Neural crest cell (in vitro differentiated cells): ENCODE measurements at places on chromosomes 12 and 14.

DNA sequence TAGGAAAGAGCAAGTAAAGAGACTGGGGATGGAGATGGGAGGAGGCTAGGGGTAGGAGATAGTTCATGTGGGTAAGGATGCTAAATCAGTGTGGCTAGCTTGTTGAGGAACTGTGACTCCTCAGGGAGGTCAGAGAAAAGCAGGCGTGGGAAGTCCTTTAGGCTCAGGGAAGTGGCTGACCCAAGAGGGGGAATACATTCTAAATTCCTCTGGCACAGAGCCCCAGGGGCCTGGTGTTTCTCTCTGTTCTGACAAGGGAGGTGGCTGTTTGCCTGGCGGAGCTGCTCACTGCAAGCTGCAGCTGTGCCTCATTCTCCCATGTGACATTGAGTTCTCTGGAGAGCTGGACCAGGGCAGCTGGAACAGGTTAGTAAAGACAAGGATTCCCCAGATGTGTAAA is 152.2 kb upstream of the SLC38A2 start:
- DNase-seq: no peak

DNA sequence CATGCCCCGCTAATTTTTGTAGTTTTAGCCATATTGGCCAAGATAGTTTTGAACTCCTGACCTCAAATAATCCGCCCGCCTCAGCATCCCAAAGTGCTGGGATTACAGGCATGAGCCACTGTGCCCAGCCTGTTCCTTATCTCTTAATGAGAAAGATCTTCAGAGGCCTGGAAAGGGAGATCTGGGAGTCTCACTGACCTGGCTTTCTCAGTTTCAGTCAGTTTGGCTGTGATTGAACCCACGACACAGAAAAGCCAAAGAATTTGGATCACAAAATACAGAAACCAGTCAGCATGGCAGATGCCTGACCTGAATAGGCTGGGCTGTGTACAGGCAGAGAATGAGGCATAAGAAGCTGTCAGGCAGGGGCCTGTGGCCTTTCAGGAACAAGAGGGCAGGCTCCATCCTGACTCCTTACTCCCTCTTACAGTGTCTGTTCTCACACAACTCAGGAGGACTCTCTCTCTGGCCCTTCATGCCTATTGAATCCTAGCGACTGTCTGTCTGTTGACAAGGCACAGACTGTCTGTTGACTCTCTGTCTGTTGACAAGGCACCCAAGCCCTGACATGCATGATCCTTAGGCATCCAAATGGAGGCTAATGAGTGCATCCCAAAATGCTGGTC is 366.5 kb upstream of the CCDC196 start:
- no peak for DNase-seq

DNA sequence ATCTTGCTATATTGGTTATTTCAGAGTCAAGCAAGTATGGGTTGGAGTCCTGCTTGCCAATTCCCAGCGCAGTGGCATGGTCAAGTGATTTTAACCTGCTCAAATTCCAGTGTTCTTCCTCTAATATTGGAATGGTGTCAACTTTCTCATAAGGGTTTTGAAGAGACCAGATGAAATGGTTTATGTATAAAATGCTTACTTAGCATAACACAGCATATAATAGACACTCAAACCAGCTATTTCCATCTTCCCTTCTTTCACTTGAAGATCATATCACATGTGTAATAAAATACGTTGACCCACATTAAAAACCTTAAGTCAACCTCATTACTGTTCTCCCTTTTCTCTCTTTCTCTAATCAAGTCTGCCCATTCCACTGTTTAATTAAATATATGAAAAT is 144.0 kb downstream of the NAV3 start:
- DNase-seq: no peak

DNA sequence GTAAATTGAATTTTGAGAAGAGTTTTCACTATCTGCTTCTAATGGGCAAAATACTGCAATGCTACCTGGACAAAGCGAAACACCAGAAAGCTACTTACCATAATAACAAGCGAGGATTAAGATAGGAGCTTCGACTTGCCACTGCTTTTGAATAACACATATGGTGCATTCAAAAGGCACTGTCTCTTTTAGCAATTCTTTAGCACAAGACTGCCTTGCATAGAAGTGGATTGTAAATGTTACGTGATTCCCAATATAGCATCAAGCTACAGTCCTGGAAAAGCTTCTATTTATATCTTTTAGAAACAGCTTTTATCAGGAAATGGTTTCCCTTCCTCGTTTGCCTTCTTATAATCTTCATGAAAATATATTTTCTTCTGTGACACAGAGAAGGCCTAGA is 258.7 kb upstream of the PDE3A start:
- DNase-seq: no peak

- DNase-seq: no peak
These were observed 63.0 kb upstream of the PRMT8 start for GRCh38 chr12:3427956-3428355.

- DNase-seq: no peak
These were observed 96.6 kb downstream of the SPTSSA start for GRCh38 chr14:34365309-34365915.

DNA sequence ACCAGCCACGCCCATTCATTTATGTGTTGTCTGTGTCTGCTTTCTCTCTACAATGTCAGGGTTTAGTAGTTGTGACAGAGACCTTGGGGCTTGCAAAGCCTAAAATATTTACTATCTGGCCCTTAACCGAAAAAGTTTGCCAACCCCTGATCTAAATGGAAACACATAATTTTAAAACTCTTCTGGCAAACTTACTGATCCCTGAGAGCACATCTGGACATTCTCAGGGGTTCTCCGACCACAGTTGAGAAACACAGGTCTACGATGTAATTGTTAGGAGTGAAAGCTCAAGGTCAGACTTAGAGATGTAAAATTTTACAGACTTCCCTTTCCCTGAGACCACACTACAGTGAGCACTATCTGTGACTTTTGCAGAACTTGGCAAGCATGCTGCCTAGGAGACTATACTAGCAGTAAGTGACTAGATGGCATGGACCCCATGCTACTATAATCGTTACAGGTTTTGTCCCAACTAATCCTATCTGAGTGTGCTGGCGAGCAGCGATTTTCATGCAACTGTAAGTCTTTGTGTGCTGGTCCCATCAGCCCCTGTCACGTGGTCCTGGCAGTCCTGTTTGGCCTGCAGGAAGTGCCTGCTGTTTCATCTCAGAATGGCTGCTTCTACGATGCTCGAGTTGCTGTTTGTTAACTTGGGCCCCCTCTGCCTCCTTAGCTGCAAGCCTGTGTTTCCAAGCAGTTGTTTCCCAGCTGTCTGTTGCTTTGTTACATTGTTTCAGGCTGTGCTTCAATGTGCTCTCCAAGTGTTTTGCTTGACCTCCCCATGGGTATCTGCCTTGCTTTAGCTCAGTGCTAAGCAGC is 21.6 kb downstream of the TMTC2 start:
- no peak for DNase-seq

- no peak for DNase-seq
These were observed 119.8 kb upstream of the SCAF11 start for GRCh38 chr12:46110223-46110611.

DNA sequence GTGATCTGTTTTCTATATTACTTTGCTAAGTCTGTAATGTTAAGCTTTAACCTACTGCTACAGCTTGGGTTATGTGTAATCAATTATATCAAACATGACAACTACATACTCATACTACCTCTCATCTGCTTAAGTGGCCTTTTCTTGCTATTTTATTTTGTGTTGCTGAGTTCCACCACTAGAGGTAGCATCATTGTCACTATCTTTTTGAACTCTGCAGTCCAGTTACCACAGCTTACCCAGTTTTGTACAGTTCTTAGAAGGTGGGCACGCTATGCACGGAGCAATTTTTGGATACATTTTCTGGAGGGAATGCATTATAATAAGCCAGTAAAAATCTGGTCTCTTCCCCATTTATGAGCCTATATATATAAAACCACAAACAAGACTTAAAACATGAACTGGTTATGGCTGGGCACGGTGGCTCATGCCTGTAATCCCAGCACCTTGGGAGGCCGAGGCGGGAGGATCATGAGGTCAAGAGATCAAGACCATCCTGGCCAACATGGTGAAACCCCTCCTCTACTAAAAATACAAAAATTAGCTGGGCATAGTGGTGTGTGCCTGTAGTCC is 48.5 kb downstream of the SAV1 start:
- no peak for DNase-seq

- no peak for DNase-seq
These were observed 3.6 kb downstream of the CFL2 start for GRCh38 chr14:34710744-34711143.

DNA sequence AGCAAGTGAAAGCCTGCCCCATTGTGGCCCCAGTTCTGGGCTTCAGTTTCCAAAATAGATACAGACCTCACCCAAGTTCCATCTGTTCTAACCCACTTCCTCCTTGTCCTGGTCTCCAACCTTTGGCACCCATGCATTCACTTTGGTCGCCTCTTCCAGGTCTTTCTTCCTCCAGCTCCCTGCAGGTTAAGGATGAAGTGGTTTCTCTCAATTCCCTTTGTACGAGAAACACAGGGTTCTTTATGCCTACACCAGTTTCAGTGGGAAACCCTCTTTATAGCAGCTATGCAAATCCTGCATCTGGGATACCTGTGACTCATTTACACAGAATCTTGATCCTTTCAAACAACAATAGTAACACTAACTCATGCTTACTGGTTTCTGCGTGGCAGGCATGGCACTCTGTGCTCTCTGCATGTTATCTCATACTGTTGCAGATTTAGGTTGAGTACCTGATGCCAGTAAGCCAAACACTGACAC is 110.6 kb upstream of the AMIGO2 start:
- DNase-seq: no peak

DNA sequence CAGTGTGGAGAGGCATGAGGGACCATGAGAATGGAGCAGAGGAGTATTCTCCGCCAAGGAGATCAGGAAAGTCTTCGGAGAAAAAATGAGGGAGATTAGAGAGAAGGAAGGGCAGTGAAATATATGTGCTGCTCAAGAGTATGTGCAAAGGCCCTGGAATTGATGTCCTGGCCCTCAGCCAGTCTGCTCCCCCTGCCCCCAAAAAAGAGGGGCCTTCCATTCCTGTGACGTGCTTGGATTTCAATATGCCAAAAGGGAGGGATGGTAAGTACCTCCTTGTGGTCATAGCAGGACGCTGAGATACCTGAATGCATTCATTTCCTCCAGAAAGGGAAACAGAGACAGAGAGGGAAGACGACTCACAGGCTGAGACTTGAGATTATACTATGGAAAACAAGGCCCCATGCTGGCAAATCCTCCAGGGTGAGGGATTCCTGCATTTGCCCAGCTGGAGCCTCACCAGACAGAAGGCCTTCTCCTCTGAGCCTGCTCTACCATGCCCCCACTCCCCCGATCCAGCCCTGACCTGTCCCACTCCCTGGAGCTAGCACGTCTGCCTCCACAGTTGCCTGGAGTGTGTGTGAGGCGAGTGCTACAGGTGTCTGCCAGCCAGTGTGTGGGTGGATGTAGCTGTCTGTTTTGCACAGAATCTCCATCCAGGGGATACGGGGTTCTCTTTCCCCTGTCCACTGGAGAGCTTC is 3.9 kb upstream of the RARG start:
- no peak for DNase-seq

- no peak for DNase-seq
These were observed 227.3 kb upstream of the RTL1 start for GRCh38 chr14:101130861-101131260.

DNA sequence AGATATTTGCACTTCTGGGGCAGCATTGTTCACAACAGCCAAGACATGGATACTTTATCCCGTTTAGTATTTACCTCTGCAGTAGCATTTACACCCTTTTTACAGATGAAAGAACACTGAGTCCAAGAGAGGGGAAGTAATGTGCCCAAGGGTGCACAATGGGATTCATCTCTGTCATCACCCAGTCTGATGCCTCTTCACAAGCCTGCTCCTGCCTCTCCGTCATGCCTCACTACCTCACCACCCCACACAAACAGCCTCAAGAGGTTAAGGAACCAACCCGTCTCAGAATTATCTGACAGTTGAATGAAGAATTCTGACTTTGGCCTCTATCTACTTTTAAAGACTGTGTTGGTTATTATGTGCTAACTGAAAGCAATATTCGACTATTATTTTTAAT is 368.4 kb downstream of the ATP23 start:
- no peak for DNase-seq

GRCh38 chr12:16238661-16239060 is 38.8 kb downstream of the SLC15A5 start:
- DNase-seq: no peak

DNA sequence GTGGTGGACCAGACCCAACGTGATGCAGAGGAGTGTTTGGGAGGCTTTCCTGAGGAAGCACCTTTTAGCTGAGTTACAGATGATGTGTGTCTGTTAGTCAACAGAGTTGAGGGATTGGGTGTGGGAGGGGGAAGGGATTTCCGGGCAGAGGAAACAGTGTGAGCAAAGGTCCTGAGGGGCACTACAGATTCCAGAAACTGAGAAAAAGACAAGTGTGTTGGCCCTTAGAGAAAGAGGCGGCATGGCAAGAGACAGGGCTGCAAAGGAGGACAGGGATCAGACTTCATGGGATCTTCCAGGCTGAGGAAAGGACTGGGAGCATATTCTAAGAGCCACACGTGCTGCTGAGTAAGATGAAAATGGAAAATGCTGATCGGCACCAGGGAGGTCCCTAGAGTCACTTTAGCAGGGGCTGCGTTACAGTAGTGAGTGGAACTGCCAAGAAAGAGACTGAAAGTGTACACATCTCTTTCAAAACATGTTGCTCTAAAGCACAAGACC is 9.4 kb upstream of the RPS6KL1 start:
- DNase-seq: no peak

DNA sequence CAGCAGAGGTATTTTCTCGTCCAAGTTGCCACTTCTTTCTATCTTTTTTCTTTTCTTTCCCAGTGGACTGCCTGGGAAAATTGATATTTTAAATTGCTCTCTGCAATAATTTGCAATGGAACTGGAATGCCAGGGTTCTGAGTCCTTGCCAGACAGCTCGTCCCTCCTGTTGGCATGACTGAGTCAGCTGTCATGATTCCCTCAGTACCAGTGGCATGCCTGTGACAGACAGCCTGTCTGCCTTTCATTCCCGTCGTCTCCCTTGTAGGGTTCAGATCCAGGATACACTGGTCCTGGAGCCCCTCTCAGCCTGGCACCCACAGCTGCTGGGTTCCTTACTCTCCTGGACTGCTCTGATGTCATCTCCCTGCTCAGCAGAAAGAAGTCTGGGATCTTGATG is 84.8 kb downstream of the PTPN11 start:
- DNase-seq: no peak

DNA sequence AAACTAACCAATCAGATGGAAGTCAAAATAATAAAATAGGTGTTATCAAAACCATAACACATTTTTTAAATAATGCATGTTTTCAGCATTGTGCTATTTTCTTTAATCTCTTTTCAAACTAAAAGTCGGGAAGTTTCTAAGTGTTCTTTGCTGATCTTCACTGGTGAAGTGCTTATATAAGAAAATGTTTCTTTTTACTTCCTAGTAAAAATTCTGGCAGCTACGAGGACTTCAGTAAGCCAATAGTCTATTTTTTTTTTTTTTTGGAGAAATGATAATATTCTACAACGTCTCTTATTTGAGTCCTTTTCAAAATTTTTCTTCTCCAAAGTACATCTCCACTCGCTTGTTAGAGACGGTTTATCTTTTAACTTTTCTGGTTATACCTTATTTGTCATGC is 448.0 kb downstream of the SLC6A15 start:
- DNase-seq: no peak

GRCh38 chr14:99514552-99515300 is 33.5 kb downstream of the CCNK start:
- DNase-seq: no peak
